ENCODE measurements at places on chromosomes 3 and 15. TPM values are rescaled to one million over a fixed set of nuclear protein-coding genes. Genes with fewer than 3 reads are reported as not detected.

GRCh38 chr3:126149960-126150515, 30.3 kb downstream of the ALDH1L1 start:
- DNase-seq: no peak

GRCh38 chr3:196007744-196008335, 74.0 kb downstream of the TFRC start:
- no peak for DNase-seq

GRCh38 chr3:117710501-117710900, 1000.9 kb downstream of the TUSC7 start:
- no peak for DNase-seq

DNA sequence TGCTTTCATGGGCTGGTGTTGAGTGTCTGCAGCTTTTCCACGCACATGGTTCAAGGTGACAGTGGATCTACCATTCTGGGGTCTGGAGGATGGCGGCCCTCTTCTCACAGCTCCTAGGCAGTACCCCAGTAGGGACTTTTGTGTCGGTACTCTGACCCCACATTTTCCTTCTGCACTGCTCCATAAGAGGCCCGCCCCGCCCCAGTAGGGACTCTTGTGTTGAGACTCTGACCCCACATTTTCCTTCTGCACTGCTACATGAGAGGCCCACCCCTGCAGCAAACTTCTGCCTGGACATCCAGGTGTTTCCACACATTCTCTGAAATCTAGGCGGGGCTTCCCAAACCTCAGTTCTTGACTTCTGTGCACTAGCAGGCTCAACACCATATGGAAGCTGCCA, 383.4 kb upstream of the MEIS2 start:
- no peak for DNase-seq

- DNase-seq: peak; percentile 52
Measured at GRCh38 chr3:10198761-10199649, 34.3 kb downstream of the IRAK2 start.

DNA sequence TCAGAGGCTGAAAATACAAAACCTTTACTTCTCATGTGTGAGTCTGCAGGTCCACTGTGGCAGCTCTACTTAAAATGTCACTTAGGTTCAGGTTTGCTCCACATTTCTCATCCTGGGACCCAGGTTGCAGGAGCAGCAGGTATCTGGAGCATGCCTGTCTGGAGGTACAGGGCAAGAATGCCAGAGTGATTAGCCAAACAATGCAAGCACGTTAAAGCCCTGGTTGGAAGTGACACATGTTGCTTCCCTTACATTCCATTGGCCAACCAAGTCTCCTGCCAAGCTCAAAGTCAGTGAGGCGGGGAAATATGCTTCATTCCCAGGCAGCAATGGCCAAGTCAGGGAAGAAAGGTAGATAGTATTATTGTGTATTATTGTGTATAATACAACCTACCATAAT, 76.8 kb upstream of the ARL6 start:
- DNase-seq: no peak

- DNase-seq: no peak
Measured at GRCh38 chr15:33071451-33071850, 123.1 kb downstream of the FMN1 start.

The SMCO1 gene
- total RNA-seq: not detected

The CCDC33 gene
- total RNA-seq: 1.0 TPM

Measured in mucosa of gallbladder (tissue), 1 donor.